ENCODE measurements at places on chromosomes 6 and 20.

DNA sequence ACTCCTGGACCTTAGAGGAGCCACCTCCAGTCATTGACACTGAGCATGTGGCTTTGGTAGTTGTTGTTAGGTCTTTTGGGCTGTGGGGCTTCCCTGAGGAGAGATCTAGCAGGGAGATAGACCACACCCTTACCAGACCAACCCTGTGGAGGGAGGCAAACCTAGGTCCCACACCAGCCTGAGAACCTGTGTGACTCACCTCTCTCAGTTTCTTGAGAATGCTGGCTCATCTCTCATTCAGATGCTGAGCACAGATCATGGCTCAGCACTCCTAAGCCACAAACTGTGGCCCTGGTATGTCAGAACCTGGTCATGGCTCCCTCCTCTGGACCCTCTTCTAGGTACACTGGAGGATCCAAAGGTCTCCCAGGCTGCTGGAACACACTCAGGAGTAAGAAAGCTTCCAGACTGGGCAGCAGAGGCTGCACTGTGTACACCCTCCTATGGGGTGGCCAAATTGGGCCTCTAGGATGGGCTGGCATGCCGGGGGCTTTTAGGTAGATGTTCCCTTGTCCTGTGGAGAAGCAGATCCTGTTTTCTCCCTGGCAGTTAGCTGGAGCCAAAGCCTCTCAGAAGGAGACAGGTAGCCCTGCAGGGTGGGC lies 1294.5 kb downstream of the KHDRBS2 start:
- no peak for DNase-seq

GRCh38 chr20:57167971-57168701 lies 98.3 kb downstream of the BMP7 start:
- no peak for DNase-seq

DNA sequence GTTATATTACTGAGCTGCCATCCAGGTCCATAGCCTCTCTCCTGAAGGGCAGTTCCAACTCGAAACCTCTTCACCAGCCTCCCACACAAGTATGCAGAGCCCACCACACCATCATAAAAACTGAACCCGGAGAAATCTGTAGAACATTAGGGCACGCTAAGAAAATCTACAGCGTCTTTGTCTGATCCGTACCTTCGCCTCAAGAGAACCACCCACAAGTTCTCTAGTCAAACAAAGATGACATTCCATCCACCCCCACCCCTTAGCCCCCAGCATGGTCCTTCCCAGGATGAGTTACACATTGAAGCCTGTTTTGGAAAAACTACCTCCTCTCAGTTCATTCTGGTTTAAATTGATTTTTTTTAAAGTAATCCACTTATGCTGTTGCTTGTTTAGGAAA lies 219.7 kb downstream of the ZMYND8 start:
- DNase-seq: no peak

DNA sequence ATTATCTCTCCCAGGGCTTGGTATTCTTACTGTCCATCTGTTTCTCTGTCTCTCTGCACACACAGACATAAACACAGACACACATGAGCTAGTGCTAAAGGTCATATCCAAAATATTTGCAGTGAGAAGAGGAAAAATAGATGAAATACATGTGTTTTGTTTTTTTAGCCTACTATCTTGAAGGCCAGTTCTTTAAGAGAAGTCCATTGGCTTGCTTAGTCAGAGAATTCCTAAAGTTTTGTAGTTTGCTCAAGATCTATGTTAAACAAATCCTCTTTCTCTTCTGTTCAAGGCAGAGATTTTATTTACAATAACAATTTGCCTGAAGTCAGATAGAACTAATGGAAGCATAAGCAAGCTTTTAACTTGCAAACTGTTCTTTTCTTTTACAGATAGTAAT lies 120.0 kb upstream of the AKIRIN2 start:
- peak; percentile 13 for DNase-seq

DNA sequence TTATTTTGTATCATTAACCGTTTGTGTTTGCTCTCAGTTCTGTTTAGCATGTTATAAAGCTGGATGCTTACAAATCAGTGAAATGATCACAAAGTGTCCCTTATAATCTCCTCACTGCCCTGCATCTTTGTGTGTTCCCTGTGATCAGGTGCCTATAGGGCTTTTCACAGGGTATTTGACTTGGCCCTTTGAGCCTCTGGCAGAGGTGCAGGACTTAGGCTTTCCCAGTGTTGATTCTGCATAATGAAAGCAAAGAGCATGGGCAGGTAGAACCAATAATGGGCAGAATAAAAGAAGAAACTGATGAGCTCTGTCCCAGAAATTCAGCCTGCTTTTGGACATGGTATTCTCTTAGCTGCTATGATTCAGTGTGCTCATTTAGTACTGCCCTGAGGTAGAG lies 16.9 kb upstream of the PBOV1 start:
- DNase-seq: no peak

Measured in brain microvascular endothelial cell (primary cell).